GM23248 (cell line): ENCODE measurements at places on chromosomes 12 and 14. TPM values are rescaled to one million over a fixed set of nuclear protein-coding genes. Genes with fewer than 3 reads are reported as not detected.

The TAS2R14 gene
- polyA plus RNA-seq = 3.0 and 3.4 TPM in 2 replicates

The RASSF8 gene
- polyA plus RNA-seq = 11.2 and 13.6 TPM in 2 replicates

The AICDA gene
- not detected in 2 replicates for polyA plus RNA-seq

The OR11G2 gene
- not detected in 2 replicates for polyA plus RNA-seq

The EPYC gene
- polyA plus RNA-seq = not detected in 2 replicates

The PLXNC1 gene
- 0.70 and 0.78 TPM in 2 replicates for polyA plus RNA-seq

The SUOX gene
- 9.5 and 10.0 TPM in 2 replicates for polyA plus RNA-seq
